ENCODE measurements at places on chromosomes 11 and 22.
A peak's percentile ranks its signal among the peaks of the same experiment; 100 is the strongest.

- no peak for DNase-seq
Measured at GRCh38 chr22:34879001-34879400, 187.0 kb upstream of the ISX start.

DNA sequence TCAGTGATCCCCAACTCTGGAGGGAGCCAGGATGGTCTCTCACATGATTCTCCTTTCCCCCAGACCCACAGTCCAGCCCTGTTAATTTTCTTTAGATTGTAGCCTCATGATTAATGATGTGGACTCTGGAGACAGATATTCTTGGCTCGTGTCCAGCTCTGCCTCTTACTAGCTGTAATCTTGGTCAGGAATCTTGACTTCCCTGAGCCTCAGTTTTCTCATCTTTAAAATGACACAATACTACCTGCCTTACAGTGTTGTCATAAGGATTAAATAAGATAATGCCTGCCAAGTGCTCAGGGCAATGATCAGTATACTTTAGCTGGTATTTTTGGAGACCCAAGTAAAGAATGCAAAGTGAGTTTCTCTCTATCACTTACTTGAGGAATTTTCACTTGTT is 60.0 kb downstream of the SPECC1L start:
- no peak for DNase-seq

- no peak for DNase-seq
Measured at GRCh38 chr11:20362481-20362880, 1.0 kb upstream of the HTATIP2 start.

DNA sequence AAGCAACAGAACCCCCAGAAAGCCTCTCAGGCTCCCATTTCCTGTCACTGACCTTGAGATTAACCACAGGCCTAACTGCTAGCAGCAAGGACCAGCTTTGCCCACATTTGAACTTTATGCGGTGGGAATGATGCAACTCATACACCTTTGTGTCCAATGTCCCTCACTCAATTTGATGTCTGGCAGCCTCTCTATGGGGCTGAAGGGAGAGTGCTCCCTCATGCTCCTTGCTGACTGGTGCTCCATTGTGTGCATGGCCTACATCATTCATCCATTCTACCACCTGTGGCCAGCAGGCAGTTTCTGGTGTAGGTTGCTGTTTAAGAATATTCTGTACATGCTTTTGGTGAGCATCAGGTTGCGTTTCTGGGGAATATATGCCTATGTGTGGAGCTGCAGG is 31.9 kb downstream of the KCNQ1OT1 start:
- DNase-seq = no peak

DNA sequence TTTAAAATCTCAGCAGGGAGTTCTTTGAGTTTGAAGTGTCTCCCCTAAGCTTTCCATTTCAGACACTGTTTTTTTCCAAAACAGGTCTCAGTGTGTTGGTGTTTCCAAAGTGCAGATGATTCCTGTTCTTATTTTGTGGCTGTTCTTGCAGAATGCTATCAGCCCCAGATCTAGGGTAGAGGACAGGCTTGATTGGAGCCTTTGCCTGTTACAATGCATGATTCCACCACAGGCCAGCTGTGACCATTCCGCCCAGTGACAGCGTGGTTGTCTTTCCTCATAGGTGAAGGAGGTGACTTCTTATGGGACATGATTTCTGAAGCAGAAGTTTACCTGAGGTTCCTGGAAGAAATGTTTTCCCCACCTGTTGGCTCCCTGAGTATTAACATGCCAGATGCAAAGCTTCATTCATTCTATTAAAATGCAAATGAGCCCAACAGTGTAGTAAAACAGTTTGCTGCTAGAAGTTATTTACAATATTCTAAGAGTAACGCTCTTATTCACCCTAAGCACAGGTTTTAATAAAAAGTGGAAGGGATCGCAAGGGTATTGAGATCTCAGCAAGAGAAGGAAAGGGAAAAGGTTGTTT is 36.9 kb upstream of the BIRC3 start:
- no peak for DNase-seq

- DNase-seq = no peak
Measured at GRCh38 chr22:32324505-32325415, 32.9 kb upstream of the RFPL3 start.

- DNase-seq = no peak
Measured at GRCh38 chr11:70010774-70011173, 67.3 kb upstream of the ANO1 start.

DNA sequence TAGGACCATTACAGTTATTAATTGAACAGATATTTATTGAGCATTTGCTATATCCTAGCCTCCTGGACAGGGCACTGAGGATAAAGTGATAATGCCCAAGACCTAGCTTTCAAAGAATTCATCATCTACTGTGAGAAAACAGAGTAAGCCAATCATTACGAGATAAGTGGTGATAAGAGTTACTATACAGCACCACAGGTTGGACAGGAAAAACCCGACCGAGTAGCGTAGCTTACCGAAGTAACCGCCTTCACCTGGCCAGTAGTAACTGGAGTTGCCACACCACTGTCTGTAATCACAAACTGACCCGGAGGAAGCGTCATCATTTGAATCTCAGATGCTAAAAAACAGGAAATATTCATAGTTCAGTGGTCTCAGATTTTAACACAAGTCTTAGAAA is 10.0 kb upstream of the NFRKB start:
- DNase-seq = no peak

- no peak for DNase-seq
Measured at GRCh38 chr11:84243629-84244263, 957.6 kb upstream of the CCDC90B start.

DNA sequence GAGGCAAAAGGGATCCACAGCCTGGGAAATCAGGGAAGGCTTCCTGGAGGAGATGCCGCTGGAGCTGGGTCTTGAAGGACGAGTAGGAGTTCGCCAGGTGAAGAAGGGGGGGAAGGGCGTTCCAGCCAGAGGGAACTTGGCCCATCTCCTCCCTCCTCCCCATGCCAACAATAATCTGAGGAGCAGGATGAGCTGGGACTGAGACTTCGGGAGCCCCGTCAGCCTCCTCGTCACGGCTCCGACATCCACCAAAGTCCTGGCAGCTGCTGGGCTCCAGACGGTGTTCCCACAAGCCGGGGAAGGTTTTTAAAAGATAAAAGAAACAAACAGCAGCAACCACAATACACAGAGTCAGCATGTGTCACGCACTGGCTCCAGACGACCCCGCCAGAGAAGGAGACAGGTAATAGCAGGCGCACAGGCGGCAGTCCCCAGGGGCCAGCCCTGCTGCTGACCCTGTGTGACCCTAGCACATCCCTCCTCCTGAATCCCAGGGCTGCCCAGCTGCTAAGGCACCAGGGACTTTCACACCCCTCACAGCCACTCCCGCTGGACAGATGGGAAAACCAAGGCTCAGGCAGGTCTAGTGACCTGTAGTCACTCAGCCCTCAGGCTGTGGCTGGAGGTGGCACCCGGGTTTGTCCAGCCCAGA is 37.3 kb downstream of the NUP50 start:
- DNase-seq = no peak

- no peak for DNase-seq
Measured at GRCh38 chr11:121567995-121568394, 115.2 kb upstream of the SORL1-AS1 start.

- DNase-seq = peak; percentile 89
Measured at GRCh38 chr22:23849009-23850006, 8.4 kb upstream of the SLC2A11 start.

DNA sequence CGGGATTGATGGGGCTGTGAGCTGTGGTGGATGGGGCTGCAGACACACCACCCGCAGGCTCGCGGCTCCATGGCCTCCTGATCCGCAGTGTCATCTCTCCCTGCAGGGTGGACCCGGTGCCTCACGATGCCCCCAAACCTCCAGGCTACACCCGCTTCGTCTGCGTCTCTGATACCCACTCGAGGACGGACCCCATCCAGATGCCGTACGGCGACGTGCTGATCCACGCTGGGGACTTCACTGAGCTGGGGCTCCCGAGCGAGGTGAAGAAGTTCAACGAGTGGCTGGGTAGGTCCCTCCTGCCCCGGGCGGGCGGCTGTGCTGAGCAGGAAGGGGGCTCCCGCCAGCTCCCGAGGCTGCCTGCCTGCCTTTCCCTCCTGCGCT is 23.1 kb downstream of the MPPED1 start:
- no peak for DNase-seq

DNA sequence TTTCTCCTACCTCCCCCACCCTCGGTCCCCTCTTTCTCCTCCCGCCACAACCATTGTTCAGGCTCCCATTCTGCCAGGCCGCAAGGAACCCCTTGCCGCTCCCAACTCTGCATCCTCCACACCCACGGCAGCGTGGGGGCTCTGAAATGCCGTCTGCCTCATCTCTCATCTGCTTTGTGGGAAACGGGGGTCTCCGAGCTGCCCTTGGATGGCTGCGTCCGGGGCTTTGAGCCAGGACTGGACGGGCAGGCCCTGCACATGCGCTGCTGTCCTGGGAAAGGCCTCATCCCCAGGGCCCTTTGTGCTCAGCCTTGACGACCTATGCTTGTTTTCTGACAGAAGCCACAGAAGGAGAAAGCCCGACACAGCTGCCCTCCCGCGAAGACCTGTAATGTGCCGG is 8.5 kb downstream of the CRELD2 start:
- DNase-seq = no peak

- DNase-seq = no peak
Measured at GRCh38 chr11:27186580-27186979, 146.0 kb downstream of the BBOX1 start.

- DNase-seq = peak; percentile 38
Measured at GRCh38 chr11:62171261-62171723, 18.7 kb upstream of the SCGB1D1 start.

- DNase-seq = no peak
Measured at GRCh38 chr22:31818481-31819392, 64.9 kb downstream of the DEPDC5 start.

DNA sequence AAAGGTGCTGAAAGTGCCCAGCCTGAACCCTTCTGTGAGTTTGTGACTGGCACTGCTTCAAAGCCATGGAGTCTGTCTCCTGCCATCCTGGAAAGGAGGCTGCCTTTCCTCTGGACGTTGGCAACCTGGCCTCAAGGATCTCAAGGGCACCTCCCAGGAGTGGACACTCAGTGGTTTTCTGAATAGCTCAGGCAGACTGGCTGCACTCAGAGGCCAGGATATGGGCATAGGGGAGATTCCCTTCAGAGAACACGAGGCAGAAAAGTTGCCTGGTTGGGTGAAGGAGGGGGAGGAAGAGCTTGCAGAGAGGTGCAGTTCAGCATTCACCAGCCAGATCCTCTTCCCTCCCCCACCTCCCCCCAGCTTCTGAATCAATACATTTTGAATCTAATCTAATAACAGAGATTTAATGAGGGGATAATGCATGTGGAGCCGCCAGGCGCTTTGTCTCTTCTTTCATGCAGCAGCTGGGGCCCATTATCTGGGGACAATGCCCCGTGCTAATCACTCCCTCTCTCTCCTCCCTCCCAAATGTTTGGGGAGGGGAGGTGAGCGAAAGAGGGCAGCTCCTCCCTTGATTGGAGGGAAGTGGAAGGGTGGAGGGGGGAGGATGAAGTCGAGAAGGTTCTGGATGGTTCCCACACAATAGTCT is 17.7 kb downstream of the HTR3A start:
- no peak for DNase-seq

DNA sequence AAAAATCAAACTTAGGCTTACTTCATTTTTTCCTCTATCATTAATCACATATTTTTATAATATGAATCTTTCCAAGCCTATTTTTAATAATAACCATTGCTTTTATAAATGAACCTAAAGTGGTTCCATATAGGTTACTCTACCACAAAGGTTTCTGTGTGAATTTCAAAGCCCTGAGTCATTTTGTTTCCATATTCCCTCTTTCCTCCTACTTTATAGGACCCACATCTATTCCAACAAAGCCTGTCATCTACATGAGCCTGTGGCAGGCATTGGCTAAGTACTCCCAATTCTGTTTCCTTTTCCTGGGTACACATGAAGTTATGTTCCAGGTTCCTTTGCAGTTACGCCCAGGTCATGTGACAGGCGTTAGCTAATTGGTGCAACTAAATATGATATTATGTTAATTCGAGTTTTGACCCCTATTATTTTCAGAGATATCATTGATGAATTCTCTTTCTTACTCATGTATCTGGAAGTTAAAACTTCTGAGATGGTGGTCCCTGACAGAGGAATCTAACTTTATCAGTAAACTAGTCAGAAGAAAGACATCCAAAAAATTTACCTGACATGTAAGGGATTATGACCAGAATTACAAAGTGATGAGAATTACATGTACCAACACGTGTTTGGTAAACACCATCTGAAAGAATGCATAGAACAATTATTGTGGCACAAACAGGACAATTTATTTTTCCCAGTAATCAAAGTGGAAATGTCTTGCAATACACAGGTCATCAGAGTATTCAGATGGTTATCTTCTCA is 1264.0 kb upstream of the CNTN5 start:
- no peak for DNase-seq

DNA sequence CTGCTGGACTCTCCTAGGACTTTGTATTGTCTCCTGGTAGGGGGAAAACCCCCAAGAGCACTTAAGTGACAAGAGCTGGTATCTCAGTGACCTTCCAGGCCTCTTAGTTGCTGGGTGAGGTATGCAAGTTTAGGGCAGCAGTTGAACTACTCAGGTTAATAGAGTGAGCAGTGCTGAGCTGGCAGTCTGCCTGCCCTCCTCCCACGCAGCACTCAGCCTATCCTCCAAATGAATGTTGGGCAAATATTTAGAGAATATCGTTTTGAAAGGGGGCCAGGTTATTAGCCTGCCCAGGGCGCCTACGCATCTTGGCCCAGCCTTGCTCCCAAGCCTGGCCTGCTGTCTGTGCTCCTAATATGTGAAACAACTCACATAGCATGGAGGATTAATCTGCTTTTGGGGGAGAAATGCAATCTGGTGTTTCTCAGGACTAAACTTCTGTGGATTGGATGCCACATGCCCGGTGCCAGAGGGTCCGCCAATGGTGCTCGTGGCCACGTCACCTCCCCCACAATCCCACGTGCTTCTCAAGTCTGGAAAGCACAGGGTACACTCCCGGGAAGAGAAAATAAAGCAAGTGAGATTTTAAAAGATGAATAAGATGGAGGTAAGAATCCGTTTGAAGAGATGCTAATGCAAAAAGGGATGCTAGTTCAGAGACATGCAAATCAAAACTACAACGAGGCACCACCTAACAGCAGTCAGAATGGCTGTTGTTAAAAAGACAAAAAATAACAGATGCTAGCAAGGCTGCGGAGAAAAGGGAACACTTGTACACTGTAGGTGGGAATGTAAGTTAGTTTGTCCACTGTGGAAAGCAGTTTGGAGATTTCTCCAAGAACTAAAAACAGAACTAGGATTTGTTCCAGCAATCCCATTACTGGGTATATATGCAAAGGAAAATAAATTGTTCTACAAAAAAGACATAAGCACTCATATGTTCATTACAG is 67.7 kb downstream of the SPON1 start:
- DNase-seq = no peak

Measured in GM12891 (cell line).